ENCODE measurements at places on chromosomes 16 and 17.

DNA sequence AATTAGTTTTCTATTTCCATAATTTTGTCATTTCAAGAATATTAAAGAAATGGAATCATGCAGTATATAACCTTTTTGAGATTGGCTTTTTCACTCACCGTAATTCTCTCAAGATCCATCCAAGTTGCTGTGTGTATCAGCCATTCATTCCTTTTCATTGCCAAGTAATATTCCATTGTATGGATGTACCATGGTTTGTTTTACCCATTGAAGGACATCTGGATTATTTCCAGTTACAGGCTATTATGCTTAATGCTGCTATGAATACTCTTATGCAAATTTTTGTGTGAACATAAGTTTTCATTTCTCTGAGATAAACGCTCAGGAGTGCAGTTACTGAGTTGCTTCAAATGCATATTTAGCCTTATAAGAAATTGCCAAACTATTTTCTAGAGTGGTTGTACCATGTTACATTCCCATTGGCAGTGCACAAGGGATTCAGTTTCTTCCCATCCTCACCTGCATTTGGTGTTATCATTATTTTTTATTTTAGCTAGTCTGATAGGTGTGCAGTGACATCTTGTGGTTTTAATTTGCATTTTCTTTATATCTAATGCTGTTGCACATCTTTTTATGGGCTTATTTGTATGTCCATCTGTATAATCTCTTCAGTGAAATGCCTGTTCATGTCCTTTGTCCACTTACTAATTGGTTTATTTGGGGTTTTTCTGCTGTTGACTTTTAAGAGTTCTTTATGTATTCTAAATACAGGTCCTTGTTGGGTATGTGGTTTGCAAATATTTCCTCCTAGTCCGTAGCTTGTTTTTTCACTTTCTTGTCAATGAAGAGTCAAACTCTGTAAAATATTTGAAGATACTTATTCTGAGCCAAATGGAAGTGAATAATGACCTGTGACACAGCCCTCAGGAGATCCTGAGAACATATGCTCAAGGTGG lies 32.7 kb downstream of the BMERB1 start:
- no peak for DNase-seq

- DNase-seq = no peak
Observed at GRCh38 chr16:65807858-65808257, 558.6 kb upstream of the CDH5 start.

DNA sequence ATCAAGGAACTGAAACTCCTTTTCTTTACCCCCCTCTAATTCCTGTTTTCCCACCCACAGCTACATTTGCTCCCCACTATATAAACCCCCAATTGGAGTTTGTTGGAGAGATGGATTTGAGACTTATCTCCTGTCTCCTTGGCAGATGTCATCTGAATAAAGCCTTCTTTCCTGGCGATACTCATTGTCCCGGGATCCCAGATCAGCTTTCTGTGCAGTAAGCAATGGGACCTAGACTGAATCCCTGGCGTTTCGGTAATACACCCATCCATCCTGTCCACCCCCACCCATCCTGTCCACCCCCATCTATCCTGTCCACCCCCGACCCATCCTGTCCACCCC lies 22.2 kb downstream of the QPRT start:
- no peak for DNase-seq

DNA sequence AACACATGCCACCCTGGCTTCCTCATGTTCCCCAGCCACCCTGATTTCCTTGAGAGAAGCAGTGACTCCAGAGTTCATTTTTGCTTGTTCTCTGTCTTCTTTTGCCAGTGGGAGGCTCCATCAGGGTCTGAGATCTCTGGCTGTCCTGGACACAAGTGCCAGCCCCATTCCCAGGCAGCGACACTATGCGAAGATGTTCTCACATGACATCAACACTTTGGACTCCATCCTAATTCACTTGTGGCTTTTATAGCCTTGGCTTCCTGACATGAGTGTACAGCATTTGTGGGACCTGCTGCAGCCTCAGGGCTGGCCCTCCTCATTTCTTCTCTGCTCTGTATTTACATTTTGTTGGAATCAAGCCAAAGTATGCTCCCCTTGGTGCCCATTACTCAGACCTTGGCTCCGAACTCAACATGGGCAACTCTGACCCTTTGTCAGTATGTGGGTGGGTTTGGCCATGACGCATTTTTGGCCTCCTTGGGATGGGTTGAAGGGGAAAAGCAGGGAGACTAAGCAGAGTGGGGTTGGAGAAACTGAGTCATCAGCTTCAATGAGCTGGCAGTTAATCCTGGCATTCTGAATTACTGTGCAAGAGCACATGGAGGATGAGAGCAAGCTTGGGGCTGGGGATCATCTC lies 119.0 kb upstream of the EEF2KMT start:
- no peak for DNase-seq

GRCh38 chr16:9864461-9864860 lies 317.8 kb downstream of the GRIN2A start:
- no peak for DNase-seq

DNA sequence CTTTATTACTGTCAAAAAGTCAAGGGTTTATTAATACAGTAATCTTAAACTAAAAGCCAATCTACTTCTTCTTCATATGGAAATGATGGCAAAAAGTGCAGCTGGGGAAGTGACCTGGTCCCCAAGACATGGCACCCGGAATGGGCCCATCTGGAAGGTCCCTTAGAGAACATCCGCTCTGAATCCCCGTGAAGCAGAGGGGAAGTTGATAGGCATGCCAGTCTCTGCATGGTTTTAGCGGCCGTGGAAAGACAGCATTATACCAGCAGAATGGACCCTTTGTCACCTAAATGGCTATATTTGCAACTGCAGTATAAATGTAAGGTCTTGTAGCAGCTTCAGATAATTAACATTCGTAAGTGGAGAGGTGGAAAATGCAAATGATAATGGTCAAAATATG lies 32.4 kb downstream of the COTL1 start:
- no peak for DNase-seq

GRCh38 chr16:643050-643368 lies 1.4 kb downstream of the MCRIP2 start:
- no peak for DNase-seq

- no peak for DNase-seq
Observed at GRCh38 chr16:79269211-79269863, 331.2 kb downstream of the MAF start.

- DNase-seq = peak; percentile 57
Observed at GRCh38 chr16:48164907-48165715, 9.3 kb upstream of the ABCC12 start.

DNA sequence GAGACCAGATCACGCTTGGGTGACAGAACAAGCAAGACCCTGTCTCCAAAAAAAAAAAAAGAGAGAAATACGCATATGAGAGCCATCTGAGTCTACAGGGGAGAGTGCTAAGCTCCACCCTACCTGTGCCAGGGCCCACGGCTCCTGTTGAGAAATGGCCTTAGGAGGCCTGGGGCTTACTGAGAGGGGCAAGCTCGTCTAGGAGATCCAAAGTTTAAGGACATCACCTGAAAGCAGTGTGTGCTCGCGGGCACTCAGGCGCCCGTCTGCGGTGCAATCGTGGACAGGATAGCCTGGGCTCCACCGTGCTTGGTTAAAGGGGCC lies 14.5 kb upstream of the BAIAP2 start:
- DNase-seq = no peak

DNA sequence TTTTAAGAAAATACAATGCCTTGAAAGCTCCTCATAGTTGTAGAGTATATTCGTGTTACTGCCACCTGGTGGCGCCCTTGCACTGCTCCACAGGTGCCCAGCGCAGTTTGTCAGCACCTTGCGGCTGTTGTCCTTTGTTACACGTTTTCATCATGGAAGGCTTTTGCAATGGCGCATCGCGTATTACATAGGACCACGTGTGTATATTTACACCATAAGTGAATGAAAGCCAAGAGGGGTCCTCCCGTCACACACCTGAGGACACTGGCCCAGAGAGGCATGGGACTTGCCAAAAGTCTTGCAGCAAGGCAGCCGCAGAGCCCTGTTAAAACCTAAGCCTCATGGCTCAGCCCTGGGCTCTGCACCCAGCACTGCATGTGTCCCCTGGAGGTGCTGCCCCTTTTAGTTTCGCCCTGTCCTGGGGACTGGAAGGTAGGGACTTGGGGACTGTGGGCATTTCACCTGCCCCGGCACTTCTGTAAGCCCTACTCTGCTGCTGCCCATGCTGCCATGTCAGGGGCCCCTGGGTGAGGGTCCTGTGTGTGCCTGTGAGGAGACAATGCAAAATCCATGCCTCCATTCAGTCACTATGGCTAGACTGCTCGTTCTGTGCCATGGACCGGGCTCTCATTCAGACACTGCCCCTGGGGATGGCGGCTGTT lies 24.3 kb downstream of the POLR3E start:
- DNase-seq = peak; percentile 85

DNA sequence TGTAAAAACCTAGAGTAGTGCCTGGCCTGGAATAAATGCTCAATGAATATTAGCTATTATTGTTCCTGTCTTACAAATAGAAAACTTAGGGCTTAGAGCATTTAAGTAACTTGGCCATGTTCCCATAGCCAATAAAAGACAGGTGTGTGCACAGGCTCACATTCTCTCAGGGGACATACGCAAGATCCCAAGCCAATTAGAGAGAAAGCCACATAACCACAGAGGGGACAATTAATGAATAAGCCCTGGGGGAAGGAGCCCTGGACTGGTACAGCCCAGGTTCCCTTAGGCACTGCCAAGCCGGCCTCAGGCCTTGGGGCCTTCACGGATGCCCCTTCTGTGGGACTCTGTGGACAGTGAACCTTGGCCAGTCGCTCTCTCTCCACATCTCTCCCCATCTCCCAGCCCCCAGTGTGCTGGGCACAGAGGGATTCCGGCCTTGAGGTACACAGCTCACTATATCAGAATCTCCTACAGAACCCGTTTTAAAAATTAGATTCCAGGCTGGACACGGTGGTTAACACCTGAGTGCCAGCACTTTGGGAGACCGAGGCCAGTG lies 27.3 kb upstream of the ABCC12 start:
- DNase-seq = no peak

DNA sequence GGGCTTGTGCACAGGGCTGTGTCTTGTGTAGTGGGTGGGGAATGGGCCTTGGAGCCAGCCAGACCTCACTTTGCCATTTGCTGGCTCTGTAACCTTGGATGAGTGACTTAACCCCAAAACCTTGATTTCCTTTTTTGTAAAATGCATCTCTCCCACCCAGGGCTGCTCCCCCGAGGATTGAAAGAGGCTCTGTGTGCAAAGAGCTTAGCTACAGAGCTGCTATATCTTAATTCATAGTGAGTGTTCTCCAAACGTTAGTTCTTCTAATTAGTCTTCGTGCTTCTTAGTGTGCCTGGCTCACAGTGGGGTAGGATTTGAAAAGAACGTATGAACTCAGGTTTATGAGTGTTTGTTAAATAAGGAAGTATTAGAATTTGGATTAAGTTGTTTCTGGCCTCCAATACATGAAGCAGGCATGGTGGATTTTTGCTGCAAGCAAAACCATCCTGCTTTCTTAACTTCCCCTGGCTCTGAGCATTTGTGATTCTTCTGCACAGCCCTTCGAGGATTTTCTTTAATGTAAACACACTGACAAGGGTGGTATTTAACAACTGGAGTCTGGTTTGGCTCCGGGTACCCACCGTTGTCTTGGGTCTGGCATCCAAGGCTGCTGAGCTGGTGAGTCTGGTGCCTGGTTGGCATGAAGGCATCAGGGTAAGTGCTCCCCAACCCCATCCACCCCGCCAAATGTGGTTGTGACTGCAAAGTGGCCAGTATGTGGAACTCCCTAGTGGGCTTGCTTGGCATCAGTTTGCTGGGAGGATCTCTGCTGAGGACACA lies 29.7 kb downstream of the KSR1 start:
- no peak for DNase-seq

- no peak for DNase-seq
Observed at GRCh38 chr17:7107012-7107754, 7.4 kb downstream of the ASGR2 start.

GRCh38 chr17:32875923-32876416 lies 954 bp downstream of the MYO1D start:
- DNase-seq = peak; percentile 2

DNA sequence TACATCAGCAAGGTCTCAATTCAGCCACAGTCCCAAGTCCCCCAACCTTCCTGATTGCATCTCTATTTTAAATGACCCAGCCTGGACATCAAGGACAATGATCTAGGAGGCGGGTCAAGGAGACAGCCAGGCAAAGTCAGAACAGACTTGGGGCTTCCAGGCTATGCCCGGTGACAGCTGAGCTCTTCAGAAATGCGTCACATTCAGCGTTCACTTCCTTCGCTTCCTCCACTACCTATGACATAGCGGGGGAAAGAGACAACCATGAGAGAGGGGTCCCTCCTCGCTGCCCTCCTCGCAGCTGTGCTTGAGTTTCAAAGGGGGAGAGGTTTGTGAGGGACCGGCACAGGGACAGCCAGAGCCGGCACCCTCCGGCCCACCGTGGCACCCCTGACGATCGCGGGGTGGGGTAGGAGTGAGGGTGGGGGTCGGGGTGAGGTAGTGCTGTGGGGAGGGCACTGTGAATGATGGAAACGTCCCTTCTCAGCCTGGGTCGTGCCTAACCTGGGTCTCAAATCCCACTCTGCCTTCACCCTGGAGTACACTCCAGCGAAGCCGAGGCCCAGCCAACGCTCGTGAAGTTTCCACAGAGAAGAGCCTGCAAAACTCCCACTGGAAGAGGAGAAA lies 12.3 kb upstream of the LGALS3BP start:
- DNase-seq = no peak

DNA sequence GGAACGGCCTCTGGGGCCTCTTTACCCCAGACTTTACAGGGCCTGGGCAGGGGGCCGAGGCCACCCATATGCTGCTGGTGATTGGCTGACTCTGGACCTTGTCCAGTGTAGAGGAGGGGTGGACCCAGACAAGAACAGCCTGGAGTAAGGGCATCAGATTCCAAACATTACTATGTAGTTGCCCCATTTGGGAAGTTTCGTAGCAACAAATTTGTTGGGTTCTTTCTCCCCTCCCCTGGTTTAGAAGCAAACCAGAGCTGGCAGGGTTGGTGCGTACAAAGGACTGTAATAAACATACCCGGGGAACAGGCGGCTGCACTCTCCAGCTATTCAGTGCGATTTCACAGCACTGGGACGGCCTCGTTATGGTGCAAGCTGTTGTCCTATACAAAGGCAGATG lies 145.5 kb downstream of the NTN1 start:
- DNase-seq = no peak

All from NCI-H2227 treated with DMSO at 0.1 percent for 48 hours (cell line).